ENCODE measurements at places on chromosomes 16 and 17.

GRCh38 chr17:1830288-1830687 lies 483 bp downstream of the RPA1 start:
- DNase-seq, result no peak

DNA sequence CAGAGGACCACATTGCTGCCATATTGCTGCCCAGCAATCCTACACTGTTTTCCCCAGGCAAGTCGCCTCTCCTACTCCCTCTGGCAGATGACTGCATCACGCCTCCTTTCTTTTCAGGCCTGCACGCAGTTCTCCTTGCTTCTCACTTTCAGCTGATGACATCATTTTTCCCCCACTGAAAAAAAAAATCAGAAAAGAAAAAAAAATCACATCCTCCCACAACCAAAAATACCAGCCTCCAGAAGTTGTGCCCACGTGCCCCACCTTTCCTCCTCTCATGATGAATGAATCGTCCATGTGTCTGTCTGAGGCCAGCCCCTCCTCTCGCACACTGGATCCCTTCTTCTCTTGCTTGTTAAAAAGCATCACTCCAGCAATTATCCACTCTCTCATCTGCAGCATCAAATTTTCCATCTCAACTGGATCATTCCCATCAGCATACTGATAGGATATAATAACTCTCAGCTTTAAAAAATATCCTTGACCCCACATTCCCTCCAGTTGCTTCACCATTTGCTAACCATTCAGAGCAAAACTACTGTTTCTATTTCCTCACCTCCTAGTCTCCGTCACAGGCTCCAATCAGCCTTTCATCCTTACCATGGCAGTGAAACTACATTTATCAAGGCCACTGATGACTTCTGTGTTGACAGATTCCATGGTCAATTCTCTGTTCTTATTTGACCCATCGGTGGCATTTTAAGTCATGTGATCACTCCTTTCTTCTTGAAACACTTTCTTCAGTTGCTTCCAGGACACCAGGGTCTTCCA lies 30.1 kb upstream of the DYNLL2 start:
- no peak for DNase-seq

DNA sequence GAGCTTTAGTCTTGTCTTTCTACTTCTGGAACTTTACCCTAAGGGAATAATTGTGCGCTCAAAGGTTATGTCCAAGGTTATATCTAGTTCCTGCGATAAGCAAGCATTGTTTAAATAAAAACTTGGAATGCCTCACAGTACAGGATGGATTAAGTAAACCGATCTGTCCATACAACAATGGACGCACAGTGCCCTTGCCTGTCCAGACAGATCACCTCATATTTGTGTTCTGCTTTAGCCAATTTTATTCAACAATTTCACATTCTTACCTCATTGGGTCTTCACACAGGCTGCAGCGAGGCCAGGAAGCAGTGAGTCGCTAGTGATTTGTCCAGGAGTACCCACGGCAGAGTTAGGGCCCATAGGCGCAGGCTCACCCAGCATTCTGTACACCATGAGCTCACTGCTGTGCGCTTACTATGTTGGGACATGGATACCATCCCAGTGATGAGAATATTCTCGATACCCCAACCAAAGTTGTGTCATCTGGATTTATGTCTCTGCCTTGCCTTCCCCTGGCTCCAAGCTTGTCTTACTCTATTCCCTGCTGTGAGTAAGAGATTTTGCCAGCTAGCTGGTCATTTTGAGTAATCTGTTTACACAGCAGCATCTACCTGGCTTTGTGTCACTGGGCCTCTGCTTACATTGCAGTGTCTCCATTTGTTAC lies 39.8 kb downstream of the USP43 start:
- no peak for DNase-seq

DNA sequence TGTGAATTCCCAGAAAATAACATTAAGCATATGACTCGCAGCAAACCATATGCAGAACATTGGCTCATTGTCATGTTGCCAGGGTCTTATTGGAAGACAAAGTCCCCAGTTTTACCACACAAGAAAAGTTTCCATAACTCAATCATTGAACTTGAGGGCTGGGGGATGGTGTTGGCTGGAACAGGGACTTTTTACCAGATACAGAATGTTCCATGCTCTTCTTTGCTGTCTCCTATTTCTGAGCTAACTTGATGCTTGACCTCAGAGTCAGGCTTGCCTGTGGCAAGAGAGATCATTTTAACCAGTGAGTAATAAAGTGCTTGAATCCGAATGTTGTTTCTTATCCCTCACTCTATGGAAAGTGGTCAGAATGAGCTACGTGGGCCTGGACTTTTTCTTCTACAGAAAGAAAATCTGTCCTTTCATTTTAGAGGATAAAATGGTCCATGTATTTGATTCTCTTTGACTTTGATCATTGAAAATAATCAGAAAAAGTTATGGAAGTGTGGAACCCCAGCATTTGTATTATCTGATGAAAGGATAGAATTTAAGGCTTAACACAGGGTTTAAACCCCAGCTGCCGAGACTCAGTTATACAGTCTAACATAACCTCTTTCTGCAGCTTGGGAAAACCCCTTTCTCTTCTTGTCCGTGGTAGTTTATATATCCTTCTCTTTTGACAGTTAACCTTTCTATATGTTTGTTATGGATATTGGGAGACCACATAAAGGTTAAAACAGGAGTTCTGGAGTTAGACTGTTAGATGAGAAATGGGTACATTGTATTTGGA lies 67.0 kb downstream of the TUBD1 start:
- no peak for DNase-seq

DNA sequence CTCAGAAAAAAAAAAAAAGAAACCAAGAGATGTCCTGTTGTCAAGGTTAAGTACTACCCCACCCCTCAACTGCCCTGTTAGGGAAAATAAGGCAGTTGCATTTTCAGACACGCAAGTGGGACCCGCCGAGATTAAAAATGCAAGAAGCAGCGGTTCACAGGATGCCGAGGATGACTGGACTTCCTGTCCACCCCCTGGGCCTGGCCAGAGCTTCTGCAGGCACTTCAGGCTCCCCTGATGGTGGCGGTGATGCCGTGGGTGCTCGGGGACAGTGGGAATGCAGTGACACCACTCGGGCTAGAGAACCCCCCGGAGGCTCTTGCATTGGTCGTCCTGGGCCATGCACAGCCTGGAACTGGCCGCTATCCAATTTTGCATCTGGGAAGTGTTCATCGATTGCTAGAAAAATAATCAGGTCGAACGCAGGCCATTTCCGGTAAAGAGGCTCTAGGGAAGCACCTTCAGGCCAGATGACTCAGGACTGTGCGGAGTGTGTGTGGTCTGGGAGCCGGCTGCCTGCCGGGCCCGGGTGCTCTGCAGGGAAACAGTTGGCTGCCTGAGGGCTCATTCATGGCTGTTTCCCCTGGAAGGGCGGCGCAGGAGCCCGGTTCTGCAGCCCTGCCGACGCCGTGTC lies 13.4 kb upstream of the CRISPLD2 start:
- DNase-seq, result peak; percentile 42
